ENCODE measurements at places on chromosomes 2 and 18. TPM values are rescaled to one million over a fixed set of nuclear protein-coding genes. Genes with fewer than 3 reads are reported as not detected.

EVX2 gene
- not detected for total RNA-seq

PFN4 gene
- total RNA-seq: 2.1 TPM

TBR1 gene
- 0.15 TPM for total RNA-seq

DYSF gene
- not detected for total RNA-seq

TLX2 gene
- total RNA-seq: 2.5 TPM

FAP gene
- total RNA-seq: not detected

AKAIN1 gene
- not detected for total RNA-seq

MOGAT1 gene
- not detected for total RNA-seq

KIAA2012 gene
- 0.89 TPM for total RNA-seq

ACVR1C gene
- not detected for total RNA-seq

GPR45 gene
- total RNA-seq: not detected

C2orf81 gene
- 3.8 TPM for total RNA-seq

SEPTIN2 gene
- 208 TPM for total RNA-seq

CEBPZOS gene
- 20.8 TPM for total RNA-seq

M1AP gene
- total RNA-seq: not detected

MC5R gene
- not detected for total RNA-seq

EPB41L3 gene
- total RNA-seq: not detected

SNORC gene
- 1.9 TPM for total RNA-seq

C2orf80 gene
- total RNA-seq: not detected

GPR155 gene
- total RNA-seq: 0.69 TPM

TRIM54 gene
- not detected for total RNA-seq

SLC25A12 gene
- 55.8 TPM for total RNA-seq

TUBA4B gene
- total RNA-seq: not detected

NR4A2 gene
- total RNA-seq: 0.40 TPM

MC2R gene
- not detected for total RNA-seq

NEUROD1 gene
- not detected for total RNA-seq

ABCB11 gene
- total RNA-seq: not detected

RIT2 gene
- not detected for total RNA-seq

ZNF385B gene
- not detected for total RNA-seq

LAMA3 gene
- total RNA-seq: not detected

STPG4 gene
- total RNA-seq: not detected

CD207 gene
- not detected for total RNA-seq

ZNF892 gene
- total RNA-seq: 3.5 TPM

CCDC195 gene
- total RNA-seq: not detected

PLEKHA3 gene
- total RNA-seq: 8.4 TPM

RTKN gene
- total RNA-seq: 31.5 TPM

IL36G gene
- total RNA-seq: not detected

WDCP gene
- total RNA-seq: 24.3 TPM

CYRIA gene
- total RNA-seq: 4.2 TPM

HOXD3 gene
- total RNA-seq: not detected

BCL11A gene
- 159 TPM for total RNA-seq

SPDYA gene
- total RNA-seq: 0.76 TPM

PMAIP1 gene
- 52.8 TPM for total RNA-seq

FHOD3 gene
- 23.4 TPM for total RNA-seq

SEC11C gene
- total RNA-seq: 105 TPM

ESCO1 gene
- total RNA-seq: 23.6 TPM

ASXL2 gene
- 14.4 TPM for total RNA-seq

ALPP gene
- not detected for total RNA-seq

SCG2 gene
- total RNA-seq: not detected

ARHGAP28 gene
- not detected for total RNA-seq

IL36A gene
- total RNA-seq: not detected

CCDC178 gene
- total RNA-seq: not detected

FBXO41 gene
- total RNA-seq: 44.9 TPM
